ENCODE measurements at places on chromosomes 6 and 20.

DNA sequence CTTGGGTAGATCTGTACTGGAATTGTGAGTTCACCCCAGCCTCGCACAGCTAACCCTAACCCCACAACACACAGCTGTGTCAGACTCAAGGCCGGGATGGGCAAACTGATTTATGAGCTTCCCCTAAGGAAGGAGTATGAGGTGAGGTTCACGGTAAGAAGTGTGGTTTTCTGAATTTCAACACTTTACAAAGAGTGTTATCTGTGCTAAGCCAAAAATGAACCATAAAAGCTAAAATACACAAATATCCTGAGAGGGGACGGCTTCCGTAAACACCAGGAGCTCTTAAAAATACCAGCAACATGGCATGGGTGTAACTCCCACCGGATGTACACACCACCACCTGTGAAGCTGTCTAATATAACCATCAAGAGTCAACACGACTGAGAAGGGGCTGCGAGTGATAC lies 101.2 kb downstream of the ATP9A start:
- no peak for DNase-seq

GRCh38 chr6:160739955-160740354 lies 37.9 kb downstream of the PLG start:
- no peak for DNase-seq

DNA sequence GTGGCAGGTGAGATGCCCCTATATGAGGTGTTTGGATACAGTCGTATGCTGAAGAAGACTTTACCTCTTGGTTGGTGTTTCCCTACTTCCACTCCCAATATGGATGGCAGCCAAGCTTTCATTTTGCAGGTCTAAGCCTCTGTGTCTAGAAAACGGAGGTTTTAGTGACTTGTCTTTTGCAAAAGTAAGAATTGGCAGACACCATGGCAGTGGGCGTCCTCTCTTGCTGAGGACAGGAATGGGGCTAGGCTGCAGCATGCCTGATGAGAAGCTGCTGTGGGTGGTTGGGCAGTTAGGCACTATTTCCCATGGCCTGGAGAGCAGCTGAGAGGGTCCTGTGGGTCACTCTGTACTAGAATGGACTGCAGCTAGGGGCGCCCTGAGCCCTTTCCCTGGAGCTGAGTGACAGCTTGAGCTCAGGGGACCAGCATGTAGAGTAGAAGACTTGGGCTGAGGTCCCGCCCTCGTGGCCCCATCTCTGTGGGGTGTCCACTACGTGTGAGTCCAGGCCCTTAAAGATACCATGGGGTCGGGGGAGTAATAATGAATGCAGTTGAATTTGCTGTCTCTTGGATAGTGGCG lies 127.4 kb downstream of the CDH26 start:
- DNase-seq, result no peak

GRCh38 chr20:36579996-36580545 lies 6.7 kb downstream of the TGIF2 start:
- no peak for DNase-seq

GRCh38 chr6:150029749-150030148 lies 4.4 kb upstream of the RAET1L start:
- DNase-seq, result no peak

- peak; percentile 79 for DNase-seq
These were observed at the start of gene CITED2 for GRCh38 chr6:139374357-139375225. Gene CITED2, minus strand, starts transcription at chr6:139374648. Its CDS starts 704 bp downstream, at chr6:139373944.

DNA sequence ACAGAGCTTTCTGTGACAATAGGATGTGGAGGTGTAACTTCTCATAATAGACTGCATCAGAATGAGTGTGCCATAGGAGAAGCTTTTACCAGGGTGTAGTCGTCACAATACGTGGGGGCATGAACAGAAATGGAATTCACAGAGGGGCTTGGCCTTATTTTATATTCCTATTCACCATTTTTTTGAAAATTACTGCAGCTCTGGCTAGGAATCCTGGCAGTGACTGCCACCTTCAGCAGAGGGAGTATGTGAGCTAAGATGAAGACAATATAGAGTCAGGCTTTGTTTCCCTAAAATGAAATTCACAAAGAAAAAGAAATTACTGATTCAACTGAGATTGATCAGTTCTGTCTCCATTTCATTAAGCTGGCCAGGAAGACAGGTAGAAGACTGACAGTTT lies 13.9 kb downstream of the TOMM6 start:
- no peak for DNase-seq

Measured in activated naive CD8-positive, alpha-beta T cell treated with anti-CD3 and anti-CD28 coated beads, Interleukin-2, amount 50 U/mL, for 16 hours (primary cell).